ENCODE measurements at places on chromosomes 3 and 15. TPM values are rescaled to one million over a fixed set of nuclear protein-coding genes. Genes with fewer than 3 reads are reported as not detected.

- DNase-seq: no peak
Measured at GRCh38 chr15:85282504-85283115, 97.8 kb upstream of the AKAP13 start.

DNA sequence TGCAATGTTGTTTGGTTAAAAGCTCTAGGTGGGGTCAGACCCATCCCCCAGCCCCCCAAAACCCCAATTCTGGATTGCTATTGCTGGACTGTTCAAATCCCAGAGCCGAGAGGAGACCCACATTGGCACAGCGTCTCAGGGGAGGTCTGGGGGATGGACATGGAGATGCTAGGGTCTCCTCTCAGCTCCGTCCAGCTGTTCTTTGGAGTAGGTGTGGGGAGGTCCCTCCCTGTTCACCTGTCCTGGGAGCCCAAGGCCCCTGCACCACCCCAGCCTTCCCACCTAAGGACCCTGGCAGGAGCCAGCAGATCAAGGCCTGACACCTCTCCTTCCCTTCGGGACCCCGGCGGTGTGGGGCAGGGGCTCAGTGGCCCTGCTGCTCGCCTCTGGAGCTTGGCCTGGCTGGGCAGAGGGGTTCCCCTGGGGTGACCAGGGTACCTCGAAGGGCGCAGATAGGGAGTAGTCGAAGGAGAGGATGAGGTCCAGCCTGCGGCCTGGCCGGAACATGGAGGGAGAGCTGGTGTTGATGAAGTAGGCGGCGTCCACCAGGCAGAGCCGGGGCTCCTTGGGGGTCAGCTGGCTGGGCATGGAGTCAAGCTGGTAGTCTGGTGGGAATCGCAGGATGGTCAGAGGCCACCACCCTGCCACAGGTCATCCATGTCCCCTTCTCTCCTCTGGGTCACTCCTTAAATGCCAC is 23.9 kb downstream of the PLA2G4D start:
- no peak for DNase-seq

- no peak for DNase-seq
Measured at GRCh38 chr3:61583890-61584875, 22.8 kb downstream of the PTPRG start.

DNA sequence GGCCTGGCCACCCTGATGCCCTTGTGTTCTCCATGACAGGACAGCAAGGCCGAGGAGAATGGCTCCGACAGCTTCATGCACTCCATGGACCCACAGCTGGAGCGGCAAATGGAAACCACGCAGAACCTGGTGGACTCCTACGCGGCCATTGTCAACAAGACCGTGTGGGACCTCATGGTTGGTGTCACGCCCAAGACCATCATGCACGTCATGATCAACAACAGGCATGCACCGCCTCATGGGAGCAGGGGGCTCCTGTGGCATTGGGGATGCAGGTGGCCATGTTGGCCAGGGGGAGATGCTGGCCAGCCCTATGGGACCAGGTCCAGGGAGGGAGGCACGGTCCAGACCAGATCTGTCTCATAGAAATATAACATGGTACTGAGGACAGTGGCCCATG is 62.9 kb downstream of the GOLGA8B start:
- no peak for DNase-seq

GOLGA6L25 gene
- polyA plus RNA-seq: not detected

FGF7 gene
- polyA plus RNA-seq: 3.8 TPM

AADACL2 gene
- polyA plus RNA-seq: not detected

BFSP2 gene
- polyA plus RNA-seq: 0.86 TPM
